PC-9 (cell line): ENCODE measurements at places on chromosomes 3 and 15. TPM values are rescaled to one million over a fixed set of nuclear protein-coding genes. Genes with fewer than 3 reads are reported as not detected.

- no peak for DNase-seq
These were observed 68.7 kb upstream of the SNRK start for GRCh38 chr3:43217633-43218032.

DNA sequence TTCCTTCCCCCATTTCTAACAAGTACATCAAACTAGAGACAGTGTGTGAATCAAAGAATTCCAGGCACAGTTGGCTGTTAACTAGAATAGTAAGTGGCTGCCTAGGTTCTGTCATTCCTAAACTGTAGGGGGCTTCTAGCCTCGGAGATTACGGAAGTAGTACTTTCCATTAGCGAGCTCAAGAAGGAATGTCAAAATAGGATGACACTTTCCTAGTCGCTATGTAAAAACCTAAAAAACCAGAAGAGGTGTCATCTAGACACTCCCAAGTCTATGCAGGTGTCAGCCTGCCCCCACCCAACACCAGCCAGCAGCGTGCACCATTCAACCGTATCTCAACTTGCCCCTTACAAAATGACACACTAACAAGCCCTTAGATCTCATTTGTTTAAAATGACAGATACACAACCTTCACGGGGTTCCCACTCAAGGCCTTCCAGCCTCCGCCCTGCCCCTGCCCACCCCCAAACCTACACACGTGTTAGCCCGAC is 874 bp downstream of the INO80 start:
- DNase-seq: no peak

CHL1 gene
- total RNA-seq: not detected in 2 replicates

TLR9 gene
- 0.30 and 0.44 TPM in 2 replicates for total RNA-seq

SSUH2 gene
- 1.6 and 6.1 TPM in 2 replicates for total RNA-seq

ZNF774 gene
- 6.2 and 6.3 TPM in 2 replicates for total RNA-seq

- no peak for DNase-seq
These were observed 246.5 kb downstream of the EPHB1 start for GRCh38 chr3:135041601-135042000.

- no peak for DNase-seq
These were observed 133.9 kb downstream of the MYLK start for GRCh38 chr3:123750209-123750608.

ROBO2 gene
- total RNA-seq: 0.23 and 0.39 TPM in 2 replicates

DNA sequence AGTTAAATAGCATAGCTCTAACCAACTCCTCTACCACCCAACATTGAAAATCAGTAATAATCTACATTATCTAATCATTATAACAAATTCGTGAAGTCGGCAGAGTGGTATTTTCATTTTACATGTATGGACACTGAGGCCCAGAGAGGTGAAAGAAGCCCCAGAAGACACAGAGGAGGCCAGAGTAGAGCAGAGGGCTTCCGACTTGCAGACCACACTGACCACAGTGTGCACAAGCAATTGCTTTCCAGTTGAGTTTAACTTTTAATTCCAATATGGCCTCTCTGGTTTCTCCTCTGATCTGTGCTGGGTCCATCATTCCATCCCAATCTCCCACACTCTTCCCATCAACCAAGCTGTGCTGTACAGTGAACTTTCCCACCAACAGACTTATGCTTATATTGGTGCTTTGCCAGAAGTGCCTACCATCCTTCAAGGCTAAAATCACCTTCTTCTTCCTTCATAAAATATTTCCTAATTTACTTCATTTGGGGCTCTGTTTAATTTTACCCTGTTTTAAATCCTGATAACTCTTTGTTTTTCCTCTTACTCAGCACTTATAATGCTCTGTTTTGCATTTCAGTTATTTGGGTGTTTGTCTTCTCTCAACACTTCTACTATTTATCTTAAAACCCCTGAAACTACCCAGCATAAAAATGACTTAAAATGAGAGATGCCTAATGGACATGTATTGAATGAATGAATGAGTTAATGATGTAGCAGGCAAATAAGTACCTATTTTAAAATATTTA is 81.8 kb upstream of the TNFSF10 start:
- no peak for DNase-seq

ST8SIA2 gene
- total RNA-seq: not detected in 2 replicates
